Suppressor macrophage treated with lipopolysaccharide for 1 hour (primary cell): ENCODE measurements at places on chromosomes 2 and 18.

- DNase-seq: peak; percentile 43
Measured at GRCh38 chr18:39571511-39571910, 2005.9 kb upstream of the CELF4 start.

- DNase-seq: no peak
Measured at GRCh38 chr2:41283079-41283775, 764.6 kb upstream of the PKDCC start.

GRCh38 chr2:136765256-136766072, at the start of gene THSD7B:
THSD7B (plus strand) TSS chr2:136765545; CDS start chr2:136882179, 116,634 bp downstream.
- no peak for DNase-seq

- DNase-seq: no peak
Measured at GRCh38 chr2:219870041-219870440, 242.6 kb downstream of the SLC4A3 start.

GRCh38 chr2:19865151-19865550, 36.6 kb downstream of the TTC32 start:
- DNase-seq: peak; percentile 17

DNA sequence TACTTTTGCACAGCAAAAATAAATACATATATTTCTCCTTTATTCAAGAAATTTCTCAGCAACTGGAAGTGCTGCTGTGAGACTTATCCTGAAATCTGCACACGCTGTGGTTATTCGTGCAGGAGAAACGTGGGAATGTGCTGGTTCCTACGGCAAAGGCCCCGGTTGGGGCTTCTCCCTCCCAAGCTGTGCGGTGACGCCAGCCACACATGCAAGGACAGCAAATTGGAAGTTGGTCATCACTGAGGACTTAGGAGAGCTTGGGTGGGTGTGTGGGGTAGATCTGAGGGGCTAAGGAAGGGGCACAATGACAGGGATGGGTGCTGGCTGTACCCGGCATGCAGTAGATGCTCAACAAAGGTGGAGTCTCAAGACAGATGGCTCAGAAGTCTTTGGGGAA, 16.5 kb upstream of the MTCL1 start:
- DNase-seq: no peak

DNA sequence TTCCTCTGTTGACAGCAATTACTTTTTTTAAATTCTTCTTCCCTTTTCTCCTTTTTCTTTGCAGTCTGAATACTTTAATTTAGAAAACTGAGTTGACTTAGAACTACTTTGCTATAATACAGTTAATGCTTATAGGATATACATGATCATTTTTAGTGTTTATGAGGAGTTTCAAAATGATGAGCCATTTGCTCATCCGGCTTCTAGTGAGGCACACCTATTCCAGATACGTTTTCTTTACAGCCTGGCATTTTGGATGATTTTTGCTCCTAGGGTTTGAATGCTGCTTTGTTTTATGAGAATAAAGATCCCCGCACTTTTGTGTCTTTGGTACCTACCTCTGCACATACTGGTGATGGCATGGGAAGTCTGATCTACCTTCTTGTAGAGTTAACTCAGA, 52.8 kb downstream of the EIF5B start:
- DNase-seq: no peak

GRCh38 chr18:48767090-48767690, 183.6 kb downstream of the SMAD7 start:
- DNase-seq: no peak

DNA sequence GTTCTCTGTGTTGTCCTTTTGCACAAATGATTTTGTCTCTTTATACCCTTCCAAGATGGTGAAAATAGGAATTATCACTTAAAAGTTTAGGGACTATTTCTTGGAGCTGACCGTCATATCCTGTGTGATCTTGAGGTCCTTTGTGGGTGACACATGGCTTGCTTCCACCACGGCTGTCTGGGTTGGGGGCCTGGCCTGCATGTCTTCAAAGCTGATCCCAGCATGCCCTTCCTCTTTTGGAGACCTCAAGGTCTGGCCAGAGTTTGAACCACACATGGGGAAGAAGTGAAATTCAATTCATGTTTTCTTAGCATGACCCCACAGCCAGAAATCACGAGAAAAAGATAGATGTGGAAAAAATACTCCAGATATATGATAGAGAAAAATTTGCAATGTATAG, 14.0 kb downstream of the SFTPB start:
- peak; percentile 62 for DNase-seq

GRCh38 chr2:233486778-233487552, 79.6 kb downstream of the USP40 start:
- DNase-seq: no peak

GRCh38 chr2:11775384-11775783, 29.0 kb downstream of the LPIN1 start:
- peak; percentile 27 for DNase-seq

- DNase-seq: no peak
Measured at GRCh38 chr2:8672940-8673339, 8.9 kb upstream of the ID2 start.

DNA sequence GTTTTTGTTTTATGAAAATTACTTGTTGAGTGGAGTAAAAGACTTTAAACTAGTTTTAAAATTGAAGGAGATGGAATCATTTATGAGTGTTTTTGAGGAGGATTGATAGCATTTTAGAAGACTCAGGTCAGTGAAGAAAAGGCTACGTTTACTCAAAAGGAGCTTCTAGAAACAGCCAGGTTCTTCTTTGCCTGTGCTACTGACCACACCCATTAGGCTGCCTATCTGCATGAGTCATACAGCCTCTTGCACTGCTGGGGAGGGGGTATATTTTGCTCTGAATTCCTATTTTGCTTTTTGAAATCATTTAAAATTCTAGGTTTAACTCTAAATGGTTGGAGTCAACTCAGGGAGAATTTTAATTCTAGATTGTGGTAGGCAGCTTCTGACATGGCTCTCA, 22.3 kb downstream of the EFEMP1 start:
- no peak for DNase-seq

DNA sequence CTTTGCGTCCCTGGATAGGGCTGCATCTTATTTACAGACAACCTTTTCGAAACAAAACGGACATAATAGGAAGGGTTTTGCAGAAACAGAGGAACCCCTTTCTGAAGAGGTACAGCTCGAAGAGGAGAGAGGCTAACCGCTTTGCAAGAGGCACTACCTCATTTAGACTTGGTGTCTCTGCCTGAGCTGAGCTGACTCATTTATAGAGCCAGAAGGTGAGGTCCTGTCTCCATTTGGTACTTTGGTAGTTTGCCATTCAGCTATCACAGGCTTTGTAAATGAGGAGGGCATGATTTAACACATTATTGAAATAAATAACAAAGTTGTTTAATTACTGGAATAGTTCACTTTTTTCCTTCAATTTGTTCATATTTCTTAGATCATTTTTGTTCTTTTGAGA, 2.2 kb upstream of the NXPH2 start:
- no peak for DNase-seq

DNA sequence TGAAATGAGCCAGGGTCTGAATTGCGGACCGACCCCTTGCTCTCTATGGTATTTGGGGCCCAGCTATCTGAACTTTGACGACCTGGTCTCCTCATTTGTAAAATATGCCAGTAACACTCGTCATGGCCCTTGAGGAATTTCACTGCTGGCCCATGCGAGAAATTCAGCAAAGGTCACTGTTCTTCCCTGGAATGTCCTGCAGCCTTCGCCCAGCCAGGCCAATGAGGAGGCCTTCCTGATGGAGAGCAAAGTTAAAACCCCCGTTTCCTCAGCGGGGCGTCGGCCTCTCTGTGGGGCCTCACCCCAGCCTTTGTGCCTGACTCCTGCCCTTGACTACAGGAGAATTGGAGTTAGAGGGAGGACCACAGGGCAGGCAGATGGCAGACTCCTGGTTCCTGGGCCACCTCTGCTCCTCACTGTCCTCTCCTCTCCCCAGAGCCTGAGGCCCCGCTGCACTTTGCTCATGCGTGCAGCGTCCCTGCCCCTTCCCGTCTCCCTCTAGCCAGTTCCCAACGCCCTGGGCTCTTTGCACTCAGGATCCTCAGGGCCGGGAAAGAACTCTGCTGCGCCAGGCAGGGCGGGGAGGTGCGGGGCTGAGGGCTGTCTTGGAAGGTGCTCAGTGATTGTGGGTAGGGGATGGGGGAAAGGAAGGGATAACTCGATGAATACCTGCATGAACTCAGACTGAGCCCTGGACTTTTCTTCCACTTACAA, 257.0 kb upstream of the RAB6C start:
- no peak for DNase-seq

DNA sequence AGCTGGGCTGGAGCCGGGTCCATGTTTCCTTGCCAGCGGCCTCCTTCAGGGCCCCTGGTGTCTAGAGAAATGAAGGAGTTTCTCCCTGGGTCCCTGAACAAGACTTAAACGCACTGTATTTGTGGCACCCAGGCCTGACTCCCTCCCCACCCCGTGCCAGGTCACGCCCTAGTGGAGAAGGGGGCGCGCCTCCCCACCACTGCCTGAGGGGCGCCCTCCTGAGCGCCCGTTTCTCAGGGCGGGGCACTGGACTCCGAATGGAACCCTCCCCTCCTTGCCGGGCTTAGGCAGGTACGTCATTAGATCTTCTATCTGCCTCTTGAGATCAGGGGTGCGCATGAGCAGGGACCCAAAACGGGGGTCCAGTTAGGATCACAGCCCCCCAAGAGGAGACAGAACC, 16.3 kb downstream of the ODC1 start:
- no peak for DNase-seq

GRCh38 chr2:229191413-229191812, 79.7 kb downstream of the PID1 start:
- no peak for DNase-seq

- no peak for DNase-seq
Measured at GRCh38 chr2:134712299-134712698, 6.5 kb downstream of the TMEM163 start.

GRCh38 chr2:241641631-241642030, 4.1 kb downstream of the ATG4B start:
- DNase-seq: peak; percentile 49

- DNase-seq: peak; percentile 23
Measured at GRCh38 chr2:203469546-203469945, 65.6 kb downstream of the RAPH1 start.

GRCh38 chr2:209424781-209425470, 1.1 kb downstream of the MAP2 start:
- DNase-seq: no peak

- no peak for DNase-seq
Measured at GRCh38 chr2:238913931-238914647, 66.2 kb downstream of the TWIST2 start.

DNA sequence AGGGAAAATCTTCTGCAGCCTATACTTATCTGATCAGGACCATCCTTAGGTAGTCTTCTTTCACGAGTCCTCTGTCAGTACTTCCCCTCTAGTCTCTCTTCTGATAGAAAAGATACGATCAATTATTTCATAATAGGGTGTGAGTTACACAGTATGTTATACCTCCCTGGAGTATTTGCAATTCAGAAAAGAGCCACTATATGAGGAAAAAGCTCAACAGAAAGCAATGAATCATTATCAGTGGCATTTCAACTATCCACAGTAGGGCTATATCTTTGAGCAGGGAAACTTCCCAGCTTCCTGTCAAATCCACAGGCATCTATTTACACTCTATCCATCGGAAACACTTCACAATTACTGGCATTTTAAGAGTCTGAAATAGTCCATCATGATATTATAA, 105.3 kb upstream of the ACVR2A start:
- DNase-seq: no peak

DNA sequence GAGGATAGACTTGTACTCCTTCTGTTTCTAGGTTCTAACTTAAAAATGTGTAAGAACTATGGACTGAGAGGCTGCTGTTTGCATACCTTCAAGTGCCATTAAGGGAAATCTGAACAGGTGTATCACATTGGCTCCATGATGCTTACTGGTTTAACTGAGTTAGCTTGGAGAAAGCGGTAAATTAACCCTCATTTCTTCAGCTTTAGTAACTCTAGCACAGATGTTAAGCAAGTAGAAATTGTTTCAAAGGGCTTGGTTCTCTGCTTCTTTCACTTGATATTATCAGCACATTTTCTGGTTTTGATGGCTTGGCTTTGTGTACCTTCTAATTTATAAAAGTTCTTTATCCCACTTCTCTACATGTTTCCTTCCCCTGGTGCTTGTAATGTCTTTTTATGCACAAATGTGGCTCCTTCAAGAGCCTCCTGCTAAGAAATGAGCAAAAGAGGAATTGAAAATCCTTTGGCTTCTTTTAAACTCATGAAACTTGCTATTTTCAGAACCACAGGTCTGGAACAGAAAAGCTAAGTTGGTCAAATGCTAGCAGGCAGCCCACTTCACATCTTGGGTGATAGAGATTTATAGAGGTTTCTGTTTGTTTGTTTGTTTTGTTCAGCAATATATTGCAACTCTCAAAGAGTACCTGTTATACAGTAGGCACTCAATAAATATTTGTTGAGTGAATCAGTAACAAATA, 249.9 kb upstream of the THUMPD2 start:
- DNase-seq: peak; percentile 43

- DNase-seq: no peak
Measured at GRCh38 chr2:238667639-238668038, 180.2 kb upstream of the TWIST2 start.

GRCh38 chr2:138294451-138294850, 207.1 kb upstream of the SPOPL start:
- no peak for DNase-seq

DNA sequence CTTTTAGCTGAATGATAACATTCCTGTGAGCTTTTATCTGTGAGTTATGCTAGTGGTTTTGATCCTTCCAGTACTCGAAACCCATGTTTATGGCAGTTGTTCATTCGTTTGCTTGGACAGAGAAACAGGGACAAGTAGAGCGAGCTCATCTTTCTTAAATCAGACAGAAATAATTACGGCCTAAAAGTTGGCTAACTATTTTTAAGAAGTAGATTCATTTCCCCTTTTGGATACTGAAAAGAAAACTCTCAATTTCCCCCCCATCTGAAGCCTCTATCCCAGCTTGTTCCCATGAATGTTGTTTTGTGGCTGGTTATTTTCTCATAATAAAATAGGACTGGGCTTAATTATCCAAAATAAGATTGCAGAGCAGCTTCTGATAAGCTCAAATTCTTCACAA, 67.1 kb downstream of the ANTXR1 start:
- peak; percentile 47 for DNase-seq

- DNase-seq: no peak
Measured at GRCh38 chr2:229610333-229610732, 104.0 kb downstream of the DNER start.

DNA sequence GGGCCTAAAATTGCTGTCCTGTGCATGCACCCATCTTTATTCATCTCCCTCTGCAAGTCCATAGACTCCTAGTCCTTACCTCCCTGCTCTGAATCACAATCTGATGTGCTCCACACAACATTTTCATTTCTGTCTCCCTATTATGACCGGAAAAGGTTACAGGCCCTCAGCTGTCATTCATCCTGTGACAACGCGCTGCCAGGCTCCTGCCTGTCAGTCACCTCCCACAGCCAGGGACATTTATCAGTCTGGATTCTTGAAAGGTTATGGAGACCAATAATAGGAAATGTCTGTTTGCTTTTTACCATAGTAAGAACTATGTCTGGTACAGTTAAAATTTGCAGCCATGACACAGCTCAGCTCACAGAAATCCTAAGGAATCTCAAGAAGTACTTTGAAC, 197.1 kb downstream of the RDH14 start:
- no peak for DNase-seq
